ENCODE measurements at places on chromosomes 16 and 17.

DNA sequence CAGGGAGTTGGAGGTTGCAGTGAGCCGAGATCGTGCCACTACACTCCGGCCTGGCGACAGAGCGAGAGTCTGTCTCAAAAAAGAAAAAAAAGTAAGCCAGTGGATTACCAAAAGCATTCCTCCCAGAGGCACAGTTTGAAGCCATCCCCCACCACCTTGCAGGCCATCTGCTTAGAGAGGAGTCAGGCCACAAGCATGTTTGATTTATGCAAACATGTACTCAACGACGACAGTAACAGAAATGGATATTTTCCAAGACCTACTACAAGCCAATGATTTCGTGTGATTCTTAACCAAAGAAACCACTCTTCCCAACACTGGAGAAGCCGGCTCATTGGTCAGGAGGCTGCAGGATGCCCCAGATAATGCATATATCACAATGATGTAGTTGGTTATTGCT, 34.8 kb downstream of the MYH13 start:
- no peak for DNase-seq

- DNase-seq: no peak
These were observed 494.1 kb downstream of the TMEM114 start for GRCh38 chr16:8096211-8096610.

GRCh38 chr17:20242271-20242670, 225.1 kb downstream of the LGALS9B start:
- DNase-seq: no peak

DNA sequence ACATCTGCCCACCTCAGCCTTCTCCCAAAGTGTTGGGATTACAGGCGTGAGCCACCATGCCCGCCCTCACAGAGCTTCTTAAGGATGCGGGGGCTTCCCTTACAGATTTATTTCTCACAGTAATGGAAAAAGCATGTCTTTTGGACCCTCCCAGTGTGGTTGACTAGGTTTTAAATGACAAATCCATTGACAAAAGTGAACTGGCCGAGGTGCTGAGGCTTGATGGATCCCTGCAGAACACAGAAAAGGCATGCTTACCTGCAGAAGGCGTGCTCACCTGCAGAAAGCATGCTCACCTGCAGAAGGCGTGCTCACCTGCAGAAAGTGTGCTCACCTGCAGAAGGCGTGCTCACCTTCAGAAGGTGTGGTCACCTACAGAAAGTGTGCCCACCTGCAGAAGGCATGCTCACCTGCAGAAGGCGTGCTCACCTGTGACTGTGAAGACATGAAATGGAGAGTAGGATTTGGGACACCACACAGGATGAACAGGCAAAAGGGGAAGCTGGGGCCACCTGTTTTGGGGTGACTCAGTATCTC, 15.1 kb upstream of the BBS2 start:
- DNase-seq: no peak

DNA sequence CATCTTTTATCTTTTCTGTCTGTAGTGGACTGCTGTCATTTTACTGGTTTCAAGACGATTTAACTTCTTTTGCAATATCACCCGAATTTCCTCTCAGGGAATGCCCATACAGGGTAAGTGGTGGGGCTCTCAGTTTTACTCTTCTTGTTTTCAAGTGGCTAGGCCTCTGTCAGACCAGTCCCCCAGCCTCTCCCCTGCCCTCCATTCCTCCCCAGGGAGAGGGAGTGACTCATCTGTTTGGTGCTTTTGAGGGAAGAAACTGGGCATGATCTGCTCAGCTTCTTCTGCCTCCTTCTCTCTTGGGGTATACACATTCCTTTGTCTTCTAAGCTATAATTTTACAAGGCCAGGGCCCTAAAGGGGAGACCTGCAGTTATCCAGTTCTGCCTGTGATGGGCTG, 332.0 kb downstream of the CBLN1 start:
- no peak for DNase-seq

DNA sequence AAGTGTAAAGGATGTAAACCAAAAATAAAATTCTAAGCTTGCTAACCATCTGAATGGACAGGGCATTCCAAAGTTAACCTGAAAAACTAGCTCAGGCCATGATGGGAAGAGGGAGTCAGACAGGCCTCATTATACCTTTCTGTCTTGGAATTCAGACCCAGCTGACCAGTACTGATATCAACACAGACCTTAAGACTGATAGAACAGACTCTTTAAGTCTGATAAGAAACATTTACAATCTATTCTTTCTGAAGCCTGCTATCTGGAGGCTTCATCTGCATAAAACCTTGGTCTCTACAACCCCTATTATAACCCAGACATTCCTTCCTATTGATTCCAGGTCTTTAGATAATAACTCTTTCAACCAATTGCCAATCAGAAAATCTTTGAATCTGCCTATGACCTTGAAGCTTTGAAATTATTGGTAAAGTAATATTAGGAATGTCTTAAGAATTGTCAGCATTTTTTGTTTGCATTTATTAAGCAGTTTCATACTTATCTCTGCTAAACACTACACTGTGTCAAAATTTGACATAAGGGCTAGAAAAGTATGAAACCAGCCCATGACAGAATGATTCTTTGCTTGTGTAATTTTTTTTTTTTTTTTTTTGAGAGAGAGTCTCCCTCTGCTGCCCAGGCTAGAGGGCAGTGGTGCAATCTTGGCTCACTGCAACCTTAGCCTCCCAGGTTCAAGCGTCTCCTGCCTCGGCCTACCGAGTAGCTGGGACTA, 12.9 kb upstream of the PRSS54 start:
- no peak for DNase-seq

DNA sequence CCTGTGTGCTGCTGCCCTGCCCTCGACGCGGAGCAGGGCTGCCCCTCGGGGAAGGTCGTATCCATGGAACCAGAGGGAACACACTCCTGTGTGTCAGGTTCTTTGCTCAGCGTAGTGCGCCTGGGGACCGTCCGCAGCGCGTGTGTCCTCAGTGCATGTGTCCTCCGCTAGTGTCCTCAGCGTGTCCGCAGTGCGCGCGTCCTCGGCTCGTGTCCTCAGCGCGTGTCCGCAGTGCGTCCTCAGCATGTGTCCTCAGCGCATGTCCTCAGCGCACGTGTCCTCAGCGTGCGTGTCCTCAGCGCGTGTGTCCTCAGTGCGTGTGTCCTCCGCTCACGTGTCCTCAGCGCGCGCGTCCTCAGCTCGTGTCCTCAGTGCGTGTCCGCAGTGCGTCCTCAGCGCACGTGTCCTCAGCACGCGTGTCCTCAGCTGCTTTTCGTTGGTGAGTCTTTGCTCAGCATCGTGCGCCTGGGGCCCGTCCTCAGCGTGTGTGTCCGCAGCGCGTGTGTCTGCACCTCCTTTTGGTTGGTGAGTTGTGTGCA, 59.2 kb upstream of the ZNF750 start:
- DNase-seq: no peak

GRCh38 chr16:53769787-53770186, 65.8 kb downstream of the FTO start:
- no peak for DNase-seq

DNA sequence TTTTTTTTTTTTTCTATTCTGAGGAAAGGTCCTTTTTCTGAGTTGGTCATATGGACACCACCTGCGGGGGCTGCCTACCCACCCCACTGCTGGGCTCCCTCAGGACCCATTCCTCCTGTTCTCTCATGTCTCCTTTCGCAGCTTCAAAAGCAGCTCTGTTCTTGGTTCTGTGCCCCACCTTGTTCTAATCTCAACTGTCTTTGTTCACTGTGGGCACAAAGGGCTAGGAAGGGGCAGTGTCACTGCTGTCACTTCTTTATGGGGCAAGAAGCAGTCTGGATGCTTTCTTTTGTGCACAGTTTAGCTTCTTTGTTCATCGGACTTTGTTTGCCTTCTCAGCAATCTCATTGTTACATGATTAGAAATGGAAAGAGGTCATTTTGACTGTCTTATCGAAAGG, 7.1 kb downstream of the GOSR2 start:
- DNase-seq: no peak

DNA sequence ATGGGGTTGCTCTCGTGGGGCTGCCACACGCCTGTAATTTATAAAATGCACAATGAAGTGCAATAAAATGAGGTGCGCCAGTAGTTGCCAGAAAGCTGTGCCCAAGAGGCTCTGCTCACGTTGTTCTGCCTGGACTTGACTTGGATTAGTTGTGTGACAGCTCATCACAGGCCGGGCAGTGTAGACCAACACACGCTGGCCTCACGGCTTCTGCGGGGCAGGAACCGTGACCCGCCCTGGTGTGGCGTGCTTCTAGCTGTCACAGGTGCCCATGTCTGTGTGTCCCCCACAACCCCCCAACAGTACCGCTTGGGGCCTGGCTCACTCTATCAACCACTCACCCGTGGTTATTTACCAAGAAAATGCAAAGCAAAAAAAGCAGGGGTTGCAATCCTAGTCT, 112.2 kb upstream of the ZNF750 start:
- no peak for DNase-seq

- no peak for DNase-seq
These were observed at the start of gene SUPT4H1 for GRCh38 chr17:58351831-58352595. Gene SUPT4H1 (minus strand): TSS chr17:58352201. CDS start chr17:58352135, 66 bp downstream.

DNA sequence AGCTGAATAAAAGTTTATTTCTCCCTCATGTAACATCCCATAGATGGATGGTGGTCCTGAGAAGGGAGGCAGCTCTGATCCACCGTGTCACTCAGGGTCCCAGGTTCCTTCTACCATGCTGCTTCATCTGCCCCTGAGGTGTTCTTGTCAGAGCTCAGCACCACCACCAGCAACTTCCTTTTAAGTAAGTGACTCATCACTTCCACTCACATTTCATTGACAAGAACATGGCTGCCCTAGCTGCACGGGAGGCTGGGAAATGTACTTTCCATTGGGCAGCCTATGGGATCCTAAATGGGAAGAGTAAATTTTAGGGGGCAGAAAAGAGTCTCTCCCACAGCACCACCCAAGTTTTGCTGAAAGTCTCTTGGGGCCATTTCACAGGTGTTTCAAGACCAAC, 134.7 kb downstream of the USP31 start:
- DNase-seq: no peak

DNA sequence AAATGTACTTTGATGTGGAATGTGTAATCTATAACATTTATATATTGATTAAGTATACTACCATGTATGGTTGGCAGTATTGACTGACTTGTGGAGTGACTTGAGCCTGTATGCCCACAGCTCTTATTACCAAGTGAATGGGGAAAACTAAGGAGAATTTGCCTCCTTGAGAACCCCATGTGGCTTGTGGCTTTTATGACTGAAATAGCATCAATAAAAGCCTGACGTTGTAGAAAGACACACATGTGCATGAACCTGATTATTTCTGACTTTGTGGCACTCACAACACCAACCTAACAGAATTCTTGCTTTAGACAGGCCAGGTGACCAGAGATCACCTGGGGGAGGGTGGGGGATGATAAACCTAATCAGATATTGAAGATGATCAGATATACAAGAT, 2.1 kb upstream of the LRRC75A start:
- DNase-seq: no peak

DNA sequence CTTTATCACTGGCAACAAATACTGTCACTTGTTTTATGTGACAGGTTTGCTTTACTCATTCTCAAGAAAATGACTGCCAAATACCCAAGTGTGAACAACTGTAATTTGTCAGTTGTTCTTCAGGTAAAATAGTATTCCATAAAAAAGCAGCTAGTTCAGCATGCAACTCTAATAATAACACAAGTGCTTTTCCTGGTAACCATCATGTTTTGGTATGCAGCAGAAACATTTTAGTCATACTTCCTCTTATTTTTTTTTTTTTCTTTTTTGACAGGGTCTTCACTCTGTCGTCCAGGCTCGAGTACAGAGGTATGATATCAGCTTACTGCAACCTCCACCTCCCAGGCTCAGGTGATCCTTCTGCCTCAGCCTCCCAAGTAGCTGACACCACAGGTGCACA, 4.6 kb downstream of the TERF2 start:
- no peak for DNase-seq

GRCh38 chr16:31118223-31119155, 1.0 kb downstream of the KAT8 start:
- DNase-seq: no peak
